ENCODE measurements at places on chromosomes 6 and 20. TPM values are rescaled to one million over a fixed set of nuclear protein-coding genes. Genes with fewer than 3 reads are reported as not detected.
A peak's percentile ranks its signal among the peaks of the same experiment; 100 is the strongest.

DNA sequence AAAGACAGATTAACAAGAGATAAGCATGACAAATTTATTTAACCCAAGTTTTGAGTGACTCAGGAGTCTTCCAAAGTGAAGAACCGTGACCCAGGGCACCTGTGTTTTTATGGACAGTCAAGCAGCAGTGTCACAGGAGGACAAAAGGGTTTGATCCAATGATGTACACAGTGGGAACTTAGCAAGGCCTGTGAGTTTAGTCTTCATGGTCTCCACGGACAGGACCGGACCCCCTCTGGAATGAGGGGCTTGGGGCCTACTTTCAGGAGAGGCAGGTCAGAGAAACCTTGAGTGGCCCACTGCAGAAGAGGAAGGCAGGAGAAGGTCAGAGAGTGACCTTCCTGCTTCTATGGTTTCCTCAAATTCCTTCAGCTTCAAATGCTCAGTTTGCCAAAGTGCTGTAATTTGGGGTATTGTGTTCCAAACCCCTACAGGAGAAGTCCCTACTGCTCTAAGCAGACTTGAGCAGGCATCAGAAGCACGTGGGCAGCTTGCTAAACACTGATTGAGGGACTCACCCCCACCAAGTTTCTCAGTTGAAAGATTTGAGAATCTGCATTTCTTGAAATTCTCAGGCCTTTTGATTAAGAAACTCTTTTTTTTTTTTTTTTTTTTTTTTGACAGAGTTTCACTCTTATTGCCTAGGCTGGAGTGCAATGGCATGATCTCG is 26.4 kb upstream of the ZMYND8 start:
- DNase-seq, result no peak

- DNase-seq, result no peak
Observed at GRCh38 chr6:158410784-158411183, 98.5 kb downstream of the TULP4 start.

GRCh38 chr6:43817192-43817591 is 47.2 kb downstream of the VEGFA start:
- DNase-seq, result peak; percentile 69

DNA sequence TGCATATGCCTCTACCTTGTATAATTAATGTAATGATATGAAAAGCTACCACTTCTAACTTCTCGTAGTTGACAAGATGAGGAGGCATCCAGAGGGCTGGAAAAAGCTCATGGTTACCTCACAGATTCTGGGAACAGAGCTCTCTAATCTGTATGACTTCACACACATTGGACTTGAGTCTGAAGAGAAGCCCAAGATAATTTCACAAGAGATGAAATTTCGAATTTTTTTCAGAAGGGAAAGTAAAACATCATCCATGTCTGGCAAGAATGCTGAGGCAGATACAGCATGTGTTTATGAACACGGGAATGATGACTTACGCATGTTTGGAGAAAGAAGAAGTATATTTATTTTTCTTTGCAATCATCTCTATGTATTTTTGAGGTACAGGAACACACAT is 141.8 kb upstream of the TENT5A start:
- peak; percentile 90 for DNase-seq

DNA sequence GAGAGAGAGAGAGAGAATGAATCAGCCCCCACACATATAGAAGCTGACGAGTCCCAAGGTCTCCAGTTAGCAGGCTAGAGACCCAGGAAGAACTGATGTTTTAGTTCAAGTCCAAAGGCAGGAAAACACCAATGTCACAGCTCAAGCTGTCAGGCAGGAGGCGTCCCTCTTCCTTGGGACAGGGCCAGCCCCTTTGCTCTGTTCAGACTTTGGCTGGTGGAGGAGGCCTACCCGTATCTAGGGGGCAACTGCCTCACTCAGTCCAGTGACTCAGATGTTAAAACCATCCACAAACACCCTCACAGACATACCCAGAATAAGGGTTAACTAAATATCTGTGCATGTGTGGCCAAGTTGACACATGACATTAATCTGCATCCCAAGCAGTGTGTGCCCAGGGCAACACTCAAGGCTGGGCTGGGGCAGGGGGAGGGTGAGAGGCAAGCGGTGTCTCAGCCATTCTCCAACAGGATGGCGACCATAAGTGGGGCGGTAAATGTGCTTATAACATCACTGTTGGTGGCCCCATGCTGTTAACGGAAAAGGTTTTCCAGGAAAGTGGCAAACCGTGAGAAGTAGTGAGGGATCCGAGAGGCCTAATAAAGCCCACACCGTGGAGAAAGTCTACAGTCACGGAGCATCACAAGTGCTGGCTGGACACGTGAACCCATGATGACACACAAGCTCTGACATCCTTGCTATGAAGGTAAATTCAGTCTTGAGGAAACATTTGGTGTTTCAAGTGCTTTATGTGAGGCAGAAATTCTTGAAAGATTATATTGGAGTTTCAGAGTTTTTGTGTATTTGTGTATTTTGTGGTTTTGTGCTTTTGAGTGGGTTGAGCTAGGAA is 28.1 kb downstream of the RAMACL start:
- no peak for DNase-seq

GRCh38 chr20:37392441-37393195 is 46.7 kb downstream of the SRC start:
- peak; percentile 55 for DNase-seq

GRCh38 chr20:5354901-5355300 is 38.1 kb upstream of the PROKR2 start:
- DNase-seq, result no peak

DNA sequence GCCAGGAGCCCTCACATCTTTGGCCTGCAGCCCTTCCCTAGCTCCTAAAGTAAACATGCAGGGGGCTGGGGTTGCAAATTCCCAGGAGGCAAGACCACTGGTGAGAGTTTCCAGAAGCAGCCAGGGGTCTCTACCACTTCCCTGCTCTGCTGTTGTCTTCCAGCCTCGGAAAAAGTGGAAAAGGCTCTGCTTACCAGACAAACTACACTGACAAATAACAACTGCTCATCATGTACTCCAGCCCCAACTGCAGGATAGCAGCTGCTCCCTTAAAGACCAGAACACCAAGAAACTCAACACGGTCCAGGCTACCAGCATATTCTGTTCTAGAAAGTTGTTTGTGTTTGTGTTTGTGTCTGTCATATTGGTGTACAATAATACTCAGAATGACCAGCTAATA is 187.5 kb upstream of the MARCKS start:
- no peak for DNase-seq

DNA sequence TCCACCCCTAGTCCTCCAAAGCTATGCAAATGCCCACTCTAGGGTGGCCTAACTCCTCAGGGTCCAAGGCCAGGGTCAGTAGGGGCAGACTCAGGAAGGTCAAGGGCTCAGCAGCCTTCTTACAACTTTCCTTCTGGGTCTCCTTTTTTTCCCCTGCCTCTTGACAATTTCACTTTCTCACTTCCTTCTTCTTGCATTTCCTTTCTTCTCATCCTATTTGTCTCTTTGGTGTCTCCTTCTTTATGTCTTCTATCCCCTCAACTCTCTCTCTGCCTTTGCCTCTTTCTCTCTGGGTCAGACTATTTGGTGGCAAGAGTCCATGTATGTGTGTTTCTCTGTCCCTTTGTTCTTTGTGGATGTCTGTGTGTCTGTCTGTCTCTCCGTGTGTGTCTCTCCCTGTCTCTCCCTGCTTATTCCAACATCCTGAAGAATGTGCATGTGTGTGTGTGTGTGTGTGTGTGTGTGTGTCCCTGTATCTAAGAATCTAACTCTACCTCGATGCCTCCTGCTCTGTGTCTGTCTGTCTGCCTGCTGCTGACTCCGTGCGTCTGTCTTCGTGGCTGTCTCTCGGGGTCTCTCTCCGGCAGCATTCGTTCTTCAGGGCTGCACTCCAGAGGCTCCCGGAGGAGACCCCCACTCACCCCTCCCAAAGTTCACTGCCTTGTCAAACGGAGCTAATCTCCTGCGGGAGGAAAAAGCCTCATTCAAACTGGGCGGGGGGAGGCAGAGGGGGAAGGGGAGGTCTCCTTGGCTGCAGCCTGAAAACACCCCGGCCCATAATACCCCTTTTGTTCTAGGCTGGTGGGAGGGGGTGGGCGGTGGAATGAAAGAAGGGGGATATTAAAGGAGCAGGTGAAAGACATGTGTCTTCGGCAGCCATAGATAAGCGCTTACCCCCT is 51.7 kb upstream of the FOXP4 start:
- no peak for DNase-seq

DNA sequence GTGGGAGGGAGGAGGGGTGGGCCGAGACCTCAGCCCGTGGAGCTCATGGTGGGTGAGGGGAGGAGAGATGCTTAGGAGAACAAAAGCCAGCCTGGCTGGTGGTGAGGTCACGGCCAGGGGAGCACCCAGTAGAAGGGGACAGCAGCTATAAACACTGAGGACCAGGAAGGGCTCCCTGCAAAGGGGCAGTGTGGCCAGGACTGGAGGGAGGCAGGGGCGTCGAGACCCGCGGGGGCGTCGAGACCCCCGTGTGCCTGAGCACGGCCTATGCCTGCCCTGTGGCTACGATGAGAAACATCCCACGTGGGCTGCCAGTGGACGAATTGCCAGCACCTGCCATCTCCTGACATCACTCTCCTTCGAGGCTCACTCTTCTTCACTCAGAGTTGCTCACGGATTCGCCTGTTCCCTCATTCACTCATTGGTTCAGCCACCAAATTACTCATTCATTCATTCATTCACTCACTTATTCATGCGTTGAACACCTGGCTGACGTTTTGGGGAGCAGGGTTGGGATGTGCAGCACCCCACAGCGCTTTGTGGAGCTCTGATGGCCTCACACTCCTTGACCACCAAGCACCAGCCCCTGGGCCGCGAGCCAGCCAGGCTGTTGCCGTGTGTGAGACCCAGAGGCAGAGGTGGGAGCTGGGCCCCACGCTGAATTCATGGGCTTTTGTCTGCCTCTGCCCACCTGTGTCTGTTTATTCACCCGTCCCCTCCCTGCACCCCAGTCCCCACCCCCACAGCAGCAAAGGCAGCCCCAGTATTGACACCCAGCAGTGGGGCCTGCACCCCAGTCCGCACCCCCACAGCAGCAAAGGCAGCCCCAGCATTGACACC is 61.2 kb upstream of the BHLHE23 start:
- DNase-seq, result no peak

DNA sequence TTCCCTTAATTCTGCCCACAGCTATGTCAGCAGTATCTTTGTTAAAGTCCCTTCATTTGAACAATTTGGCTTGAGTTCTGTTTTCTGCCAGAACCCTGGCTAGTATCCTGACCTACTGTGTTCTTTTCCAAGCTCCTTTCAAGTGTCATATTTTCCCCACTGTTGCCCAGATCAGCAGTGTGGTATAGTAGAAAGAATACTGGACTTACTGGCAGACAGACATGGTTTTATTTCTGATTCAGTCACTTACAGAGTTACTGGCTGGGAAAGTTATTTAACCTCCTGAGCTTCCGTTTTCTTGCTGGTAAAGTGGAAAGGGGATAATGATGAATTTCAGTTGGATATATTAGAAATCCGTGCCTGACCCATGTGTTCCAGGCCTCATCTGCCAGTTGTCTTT is 39.8 kb upstream of the RAB23 start:
- peak; percentile 39 for DNase-seq

GRCh38 chr20:36400909-36401735 is 95.0 kb downstream of the DLGAP4 start:
- DNase-seq, result no peak

DNA sequence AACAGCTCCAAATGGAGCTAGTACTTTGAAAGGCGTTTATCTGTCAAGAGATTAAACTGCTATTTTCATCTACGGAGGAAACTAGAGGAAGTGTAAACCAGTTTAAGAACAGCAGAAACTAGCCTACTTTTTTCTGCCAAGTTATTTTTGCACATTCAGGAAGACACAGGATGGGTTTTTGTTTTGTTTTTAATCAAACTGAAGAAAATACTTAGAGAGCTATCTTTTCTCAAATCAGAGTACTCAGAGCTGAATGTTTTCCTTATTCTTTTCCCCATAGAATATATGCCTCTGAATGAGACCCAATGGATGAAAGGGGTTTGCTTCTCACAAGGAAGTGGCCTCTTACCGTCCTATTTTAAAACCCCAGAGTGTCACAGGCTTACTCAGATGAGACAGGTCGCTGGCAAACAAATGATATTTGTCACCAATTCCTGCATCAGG is 538.5 kb downstream of the CD83 start:
- no peak for DNase-seq

GRCh38 chr20:62304331-62305148 is 1.7 kb downstream of the ADRM1 start:
- DNase-seq, result no peak

DNA sequence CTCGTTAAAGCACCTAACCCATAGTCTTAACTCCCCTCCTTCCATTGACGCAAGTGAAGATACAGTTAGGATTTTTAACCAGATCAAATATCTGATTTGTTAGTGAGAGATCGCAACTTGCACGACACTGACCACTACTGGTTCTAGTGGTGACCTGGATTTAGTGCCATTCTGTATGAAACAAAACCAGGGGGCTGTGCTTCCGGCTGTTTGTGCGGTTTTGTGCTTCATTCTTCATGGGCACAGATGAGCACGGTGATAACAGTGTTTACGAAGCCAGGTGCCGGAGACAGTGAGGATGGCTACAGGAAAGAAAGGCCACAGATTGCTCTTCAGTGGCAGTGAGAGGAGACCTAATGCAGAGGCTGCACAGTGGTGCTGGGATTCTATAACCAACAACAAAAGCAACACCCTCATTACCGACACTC is 75.5 kb downstream of the NOL4L start:
- no peak for DNase-seq

- DNase-seq, result no peak
Observed at GRCh38 chr20:63123331-63123741, 92.6 kb downstream of the YTHDF1 start.

- DNase-seq, result peak; percentile 29
Observed at GRCh38 chr6:89792881-89793280, 26.7 kb downstream of the MDN1 start.

GRCh38 chr6:14655201-14656061 is 537.9 kb downstream of the CD83 start:
- no peak for DNase-seq

DNA sequence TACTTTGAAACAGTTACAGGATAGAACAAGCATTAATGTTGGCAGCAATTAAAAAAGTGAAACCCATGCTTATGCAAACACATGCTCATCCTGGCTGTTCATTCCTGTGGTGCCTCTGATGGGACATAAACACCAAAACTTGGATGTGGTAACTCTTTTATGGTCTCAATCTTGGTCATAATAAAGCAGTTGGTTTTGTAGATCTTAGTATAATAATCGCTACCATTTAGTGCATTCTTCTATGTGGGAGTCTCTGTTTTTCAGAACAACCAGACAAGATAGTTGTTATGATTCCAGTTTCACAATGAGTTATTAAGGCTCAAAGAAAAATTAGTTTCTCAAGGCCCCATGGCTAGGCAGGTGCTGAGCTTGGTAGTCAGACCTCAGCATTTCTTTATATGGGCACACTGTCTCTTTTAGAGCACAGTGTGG is 184.0 kb downstream of the UTRN start:
- no peak for DNase-seq

- peak; percentile 5 for DNase-seq
Observed at GRCh38 chr6:169490246-169490641, 211.6 kb downstream of the WDR27 start.

The GTSF1L gene
- not detected for total RNA-seq

The RFX6 gene
- not detected for total RNA-seq

The SLC13A3 gene
- total RNA-seq, result 0.89 TPM

The SULF2 gene
- total RNA-seq, result 5.6 TPM

The MUC22 gene
- total RNA-seq, result not detected

The SPAG4 gene
- 14.2 TPM for total RNA-seq

The EYS gene
- not detected for total RNA-seq

The PPP1R3G gene
- 1.5 TPM for total RNA-seq

Measured in GM23248 (cell line).